ENCODE measurements at places on chromosomes 13 and 19.

GRCh38 chr19:18951721-18952281, 10.8 kb upstream of the HOMER3 start:
- DNase-seq = no peak

- no peak for DNase-seq
These were observed 17.7 kb downstream of the PNMA8A start for GRCh38 chr19:46453661-46454060.

- no peak for DNase-seq
These were observed 1.1 kb downstream of the EHD2 start for GRCh38 chr19:47714339-47714738.

DNA sequence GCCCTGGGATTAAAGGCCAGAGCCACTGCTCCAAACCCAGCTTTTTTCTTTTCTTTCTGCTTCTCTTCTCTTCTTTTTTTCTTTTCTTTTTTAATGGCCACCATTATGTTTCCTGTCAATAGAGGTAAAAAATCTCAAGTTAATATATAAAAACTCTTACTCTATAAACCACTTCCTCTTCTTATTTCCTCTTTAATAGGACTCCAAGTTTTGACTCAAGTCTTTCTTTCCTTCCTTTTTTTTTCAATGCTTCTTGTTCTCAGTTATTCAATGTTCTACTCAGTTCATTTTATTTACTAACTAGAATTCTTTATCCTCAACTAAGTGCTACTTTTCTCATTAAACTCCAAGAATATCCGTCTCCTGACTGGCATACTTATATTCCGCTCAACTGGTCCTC, 27.1 kb upstream of the MYCBP2 start:
- no peak for DNase-seq

DNA sequence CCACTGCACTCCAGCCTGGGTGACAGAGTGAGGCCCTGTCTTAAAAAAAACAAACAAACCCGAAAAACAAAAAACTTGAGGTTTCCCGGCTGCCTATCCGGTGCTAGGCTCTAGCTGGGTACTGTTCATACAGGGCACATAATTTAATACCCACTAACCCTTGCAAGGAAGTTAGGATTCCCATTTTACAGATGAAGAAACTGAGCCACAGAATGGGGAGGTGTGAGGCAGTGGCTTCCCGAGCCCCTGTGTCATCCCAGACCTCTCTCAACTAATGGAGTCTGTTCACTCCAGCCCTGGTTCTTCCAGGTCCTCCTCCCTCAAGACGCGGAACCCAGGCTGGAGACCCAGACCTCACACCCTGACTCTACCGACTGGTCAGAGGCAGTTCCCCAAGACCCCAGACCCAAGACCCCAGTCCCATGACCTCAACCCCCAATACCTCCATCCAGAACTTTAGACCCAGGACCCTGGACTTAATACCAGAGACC, 576 bp downstream of the APBA3 start:
- DNase-seq = no peak

DNA sequence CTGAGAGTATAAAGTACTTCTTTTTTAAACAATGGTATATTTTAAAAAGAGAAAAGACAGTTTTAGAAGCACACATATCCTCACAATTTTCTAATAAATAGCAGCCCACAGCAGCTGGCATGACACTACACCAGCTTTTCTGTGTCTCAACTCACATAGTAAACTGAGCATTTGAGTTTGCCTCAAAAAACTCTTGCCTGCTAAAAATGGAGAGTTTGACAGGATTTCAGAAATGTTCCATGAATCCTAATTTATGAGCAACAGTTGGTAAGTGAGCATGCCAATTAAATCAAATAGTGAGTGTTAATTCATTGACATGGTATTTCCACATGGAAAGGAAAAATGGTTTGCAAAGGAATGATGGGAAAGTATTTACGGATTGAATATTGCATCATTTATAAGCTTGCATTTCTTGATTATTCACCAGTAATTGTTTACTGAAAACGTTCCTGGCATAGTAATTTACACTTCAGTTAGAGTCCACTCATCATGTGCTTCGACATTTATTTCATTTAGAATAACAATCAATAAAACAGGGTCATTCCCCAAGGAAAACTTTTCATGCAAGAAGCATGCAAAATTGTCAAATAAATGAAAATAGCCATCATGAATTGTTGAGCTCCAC, 323.0 kb downstream of the EFNB2 start:
- DNase-seq = no peak

DNA sequence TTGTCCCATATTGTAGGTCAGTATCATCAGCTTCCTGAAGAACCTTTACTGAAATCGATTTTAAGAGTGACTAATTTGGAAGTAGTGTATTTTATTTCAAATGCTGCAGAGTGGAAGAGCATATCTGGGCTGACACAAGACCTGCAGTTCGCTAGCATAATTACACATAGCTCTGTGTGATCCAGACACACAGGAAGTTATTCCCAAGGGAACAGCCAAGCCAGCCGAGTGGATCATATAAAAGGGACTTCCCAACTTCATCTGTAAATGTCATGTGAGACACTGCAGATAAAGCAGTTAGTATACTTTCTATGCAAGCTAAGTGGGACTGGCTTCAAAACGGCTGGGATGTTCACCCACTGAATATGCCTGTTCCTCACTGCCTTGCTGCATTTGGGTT, 760.4 kb downstream of the SLITRK1 start:
- DNase-seq = no peak

- no peak for DNase-seq
These were observed 265.6 kb downstream of the DCLK1 start for GRCh38 chr13:35865341-35866240.

GRCh38 chr19:6971366-6971765, 49.9 kb downstream of the MBD3L2B start:
- DNase-seq = no peak

GRCh38 chr19:28471731-28472510, 741.0 kb downstream of the UQCRFS1 start:
- DNase-seq = no peak

GRCh38 chr19:27986299-27986698, 1226.7 kb downstream of the UQCRFS1 start:
- no peak for DNase-seq

GRCh38 chr19:35344511-35345031, 3.1 kb upstream of the FFAR1 start:
- DNase-seq = no peak

DNA sequence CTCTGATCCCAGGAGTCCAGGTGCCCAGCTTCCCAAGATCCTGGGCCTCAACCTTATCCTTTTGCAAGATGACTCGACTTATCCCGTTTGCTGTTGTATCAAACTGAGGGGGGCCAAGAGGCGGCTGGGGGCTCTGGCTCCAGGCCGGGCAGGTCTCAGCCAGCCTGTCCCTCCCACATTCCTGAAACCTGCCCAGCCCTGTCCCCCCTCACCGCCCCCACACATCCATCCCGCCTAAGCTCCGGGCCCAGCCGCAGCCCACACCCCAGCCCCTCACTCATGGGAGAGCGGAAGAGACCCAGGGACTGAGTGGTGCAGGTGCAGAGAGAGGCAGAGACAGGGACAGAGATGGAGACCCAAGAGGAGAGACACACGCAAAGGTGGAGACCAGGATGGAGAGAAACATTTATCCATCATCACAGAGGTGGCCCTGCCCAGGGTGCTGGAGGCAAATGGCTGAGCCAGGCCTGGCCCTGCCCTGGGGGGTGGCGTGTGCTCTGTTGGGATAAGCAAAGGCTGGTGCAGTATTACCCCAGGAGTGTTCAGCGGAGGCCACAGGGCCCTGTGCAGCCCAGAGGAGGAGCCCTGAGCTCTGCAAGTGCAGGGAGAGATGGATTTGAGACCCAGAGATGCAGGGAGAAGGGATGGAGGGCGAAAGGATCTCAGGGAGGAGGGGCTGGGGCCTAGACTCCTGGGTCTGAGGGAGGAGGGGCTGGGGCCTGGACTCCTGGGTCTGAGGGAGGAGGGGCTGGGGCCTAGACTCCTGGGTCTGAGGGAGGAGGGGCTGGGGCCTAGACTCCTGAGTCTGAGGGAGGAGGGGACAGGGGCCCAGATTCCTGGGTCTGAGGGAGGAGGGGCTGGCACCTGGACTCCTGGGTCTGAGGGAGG, 1.6 kb downstream of the BCAM start:
- DNase-seq = no peak

- no peak for DNase-seq
These were observed 12.7 kb downstream of the FARP1 start for GRCh38 chr13:98155475-98156109.

Measured in WERI-Rb-1 (cell line).